Karpas-422 (cell line): ENCODE measurements at places on chromosomes 7 and 10. TPM values are rescaled to one million over a fixed set of nuclear protein-coding genes. Genes with fewer than 3 reads are reported as not detected.
A peak's percentile ranks its signal among the peaks of the same experiment; 100 is the strongest.

The NEUROG3 gene
- not detected in 2 replicates for total RNA-seq

The NYAP1 gene
- total RNA-seq: not detected in 2 replicates

The HMX3 gene
- not detected in 2 replicates for total RNA-seq

The ACBD7 gene
- total RNA-seq: 0.63 and 1.3 TPM in 2 replicates

The OR6B1 gene
- not detected in 2 replicates for total RNA-seq

The CHRM2 gene
- not detected in 2 replicates for total RNA-seq

The HOXA4 gene
- total RNA-seq: 0.79 TPM in 1 of 2 replicates, not detected in the other

The TBATA gene
- total RNA-seq: not detected in 2 replicates

The ADRB1 gene
- total RNA-seq: not detected in 2 replicates

The SPDYE2B gene
- not detected in 2 replicates for total RNA-seq

- no peak overlapping the region for H3K27ac ChIP-seq
- H3K27me3 ChIP-seq: no peaks in the 10 kb centered on the region
- no peaks in the 10 kb centered on the region for H3K4me1 ChIP-seq
- no peak overlapping the region for H3K4me3 ChIP-seq
- DNase-seq: no peak
- H3K36me3 ChIP-seq: no peaks in the 10 kb centered on the region
Observed at GRCh38 chr7:144384071-144384470, 19.4 kb downstream of the NOBOX start.

DNA sequence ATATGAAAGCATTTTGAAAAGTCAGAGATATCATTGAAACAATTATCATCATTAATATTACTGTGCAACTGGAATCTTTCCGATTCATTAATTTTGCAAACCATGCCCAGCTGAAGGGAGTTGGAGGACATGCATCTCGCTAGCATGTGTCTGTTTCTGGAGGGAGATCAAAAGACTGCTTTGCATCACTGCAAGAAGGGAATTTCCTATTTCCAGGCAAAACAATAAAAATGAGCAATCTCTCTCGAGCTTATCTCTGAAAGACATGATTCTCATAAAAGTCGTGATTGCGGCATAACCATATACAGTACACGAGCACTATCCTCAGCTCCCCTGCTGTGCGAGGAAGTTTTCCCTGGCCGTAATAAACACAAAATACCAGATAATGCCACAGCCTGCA, 607.6 kb upstream of the DPP6 start:
- H3K36me3 ChIP-seq: no peaks in the 10 kb centered on the region
- DNase-seq: no peak
- no peaks in the 10 kb centered on the region for H3K4me1 ChIP-seq
- no peak overlapping the region for H3K27ac ChIP-seq
- H3K27me3 ChIP-seq: no peaks in the 10 kb centered on the region

GRCh38 chr10:71998840-71999194, 34.6 kb downstream of the CHST3 start:
- H3K4me3 ChIP-seq: no peak overlapping the region
- H3K27ac ChIP-seq: no peak overlapping the region
- H3K27me3 ChIP-seq: no peaks in the 10 kb centered on the region
- no peaks in the 10 kb centered on the region for H3K4me1 ChIP-seq

- no peak overlapping the region for H3K27ac ChIP-seq
- H3K27me3 ChIP-seq: no peaks in the 10 kb centered on the region
- DNase-seq: no peak
- H3K4me3 ChIP-seq: no peak overlapping the region
- peaks cover 21% of the 10 kb centered on the region; the same call in 1 of the 2 replicates for H3K36me3 ChIP-seq
- no peaks in the 10 kb centered on the region for H3K4me1 ChIP-seq
Observed at GRCh38 chr7:149175150-149175549, 20.2 kb upstream of the ZNF282 start.

DNA sequence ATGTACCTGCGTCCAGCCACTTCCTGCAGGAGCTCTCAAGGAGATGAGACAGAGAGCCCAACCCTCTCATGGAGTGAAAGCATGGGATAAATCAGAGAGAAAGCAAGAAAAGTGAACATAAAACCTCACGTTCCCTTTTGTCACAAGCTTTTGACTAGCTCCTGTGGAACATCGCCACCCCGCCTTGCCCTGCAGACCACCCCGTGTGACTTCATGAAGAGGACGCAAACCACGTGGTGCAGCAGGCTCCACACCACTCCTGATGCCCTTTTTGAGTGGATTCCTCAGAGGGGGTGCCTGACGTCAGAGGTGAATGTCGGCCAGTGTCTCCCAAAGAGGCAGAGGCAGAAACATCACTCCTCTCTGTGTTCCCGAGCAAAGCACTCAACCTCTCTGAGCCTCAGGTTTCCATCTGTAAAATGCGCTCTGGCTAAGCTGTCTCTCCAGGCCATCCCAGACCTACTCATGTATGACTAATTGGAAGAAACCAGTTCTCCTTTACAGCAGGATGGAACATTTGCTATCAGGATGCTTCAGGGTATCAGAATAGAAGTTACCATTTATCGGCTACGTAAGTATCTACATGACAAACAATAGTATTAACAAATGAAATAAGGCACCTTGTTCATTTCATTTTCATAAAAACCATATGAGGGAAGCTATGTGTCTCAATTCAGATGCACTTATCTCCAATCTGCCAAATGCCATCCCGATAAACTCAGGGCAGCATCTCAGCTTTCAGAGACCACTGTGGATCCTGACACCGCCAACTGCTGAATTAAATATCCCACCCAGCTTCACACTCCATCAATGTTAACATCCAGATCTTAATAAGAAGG, 5.3 kb downstream of the ZNF488 start:
- no peak overlapping the region for H3K27ac ChIP-seq
- H3K36me3 ChIP-seq: no peaks in the 10 kb centered on the region
- peaks cover 6% of the 10 kb centered on the region for H3K4me1 ChIP-seq

GRCh38 chr10:114095559-114096337, 52.1 kb downstream of the ADRB1 start:
- H3K4me3 ChIP-seq: no peak overlapping the region
- DNase-seq: peak; percentile 55
- no peak overlapping the region for H3K27ac ChIP-seq
- H3K36me3 ChIP-seq: no peaks in the 10 kb centered on the region
- peaks cover 5% of the 10 kb centered on the region; the same call in 1 of the 2 replicates for H3K27me3 ChIP-seq

- H3K4me3 ChIP-seq: no peak overlapping the region
- no peaks in the 10 kb centered on the region for H3K4me1 ChIP-seq
- no peak for DNase-seq
- H3K27ac ChIP-seq: no peak overlapping the region
- no peaks in the 10 kb centered on the region for H3K36me3 ChIP-seq
Observed at GRCh38 chr7:418636-419280, 100.9 kb downstream of the PDGFA start.

DNA sequence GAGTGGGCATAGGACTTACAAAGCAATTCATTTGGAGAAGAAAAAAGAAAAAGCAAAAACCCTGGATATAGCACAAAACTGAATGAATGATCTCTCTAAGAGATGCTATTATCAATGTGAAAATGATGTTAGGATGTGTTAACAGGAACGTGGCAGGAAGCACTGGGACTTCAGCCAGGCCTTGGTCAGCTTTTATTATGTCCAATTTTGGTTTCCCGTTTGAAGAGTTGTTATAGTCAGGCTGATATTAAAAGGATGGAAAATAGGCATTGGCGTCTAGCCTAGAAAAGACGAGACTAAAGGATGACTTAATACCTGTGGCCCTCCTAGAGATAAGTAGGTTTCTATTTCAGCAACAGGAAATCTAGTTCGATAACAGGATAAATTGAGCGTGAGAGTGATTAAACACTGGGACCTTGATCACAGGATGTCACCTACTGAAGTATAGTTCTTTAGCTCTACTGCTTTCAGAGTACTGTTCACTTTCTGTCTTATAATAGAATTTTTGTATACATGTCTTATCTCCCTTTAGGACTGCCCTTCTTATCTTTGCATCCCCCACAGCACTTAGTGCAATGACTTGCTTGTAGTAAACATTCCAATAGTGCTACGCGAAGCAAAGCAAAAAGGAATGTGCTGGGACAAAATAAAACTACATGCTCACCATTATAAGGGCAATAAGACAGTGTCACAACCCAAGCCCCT, 99.8 kb upstream of the AGBL3 start:
- H3K27me3 ChIP-seq: no peaks in the 10 kb centered on the region
- no peak overlapping the region for H3K4me3 ChIP-seq
- H3K36me3 ChIP-seq: no peaks in the 10 kb centered on the region
- H3K27ac ChIP-seq: no peak overlapping the region
- DNase-seq: no peak

DNA sequence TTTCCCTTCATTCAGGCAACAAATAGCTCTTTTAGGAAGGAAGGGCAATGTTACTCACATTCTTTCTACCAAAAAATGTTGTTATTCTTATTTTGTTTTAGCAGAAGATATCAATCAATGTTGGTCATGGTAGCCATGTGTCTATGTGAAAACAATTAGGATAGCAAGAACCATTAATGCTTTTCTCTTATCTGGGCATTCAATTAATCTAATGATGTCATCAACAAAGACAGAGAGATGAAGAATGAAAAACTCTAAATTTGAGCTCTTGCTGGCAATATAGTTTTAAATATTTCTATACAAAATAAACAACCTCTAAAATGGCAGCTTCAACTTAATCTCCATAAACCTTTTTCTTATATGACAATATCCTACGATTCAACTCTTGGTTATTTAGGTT, 353.7 kb upstream of the ANKRD30A start:
- H3K27me3 ChIP-seq: no peaks in the 10 kb centered on the region
- no peak overlapping the region for H3K27ac ChIP-seq
- H3K4me3 ChIP-seq: no peak overlapping the region
- no peaks in the 10 kb centered on the region for H3K4me1 ChIP-seq

DNA sequence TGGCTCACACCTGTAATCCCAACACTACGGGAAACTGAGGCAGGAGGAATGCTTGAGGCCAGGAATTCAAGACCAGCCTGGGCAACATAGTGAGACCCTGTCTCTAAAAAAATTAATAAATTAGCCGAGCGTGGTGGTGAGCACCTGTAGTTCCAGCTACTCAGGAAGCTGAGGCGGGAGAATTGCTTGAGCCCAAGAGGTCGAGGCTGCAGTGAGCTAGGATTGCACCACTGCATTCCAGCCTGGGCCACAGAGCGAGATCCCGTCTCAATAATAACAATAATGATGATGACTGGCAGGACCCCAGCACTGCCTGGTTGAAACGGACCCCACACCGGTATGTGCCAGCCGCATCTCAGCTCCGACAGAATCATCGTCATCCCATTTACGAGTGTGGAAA, 93.0 kb downstream of the ELFN1 start:
- H3K4me3 ChIP-seq: no peak overlapping the region
- no peaks in the 10 kb centered on the region for H3K36me3 ChIP-seq

GRCh38 chr10:7563368-7563767, 103.4 kb downstream of the ITIH5 start:
- H3K27ac ChIP-seq: no peak overlapping the region
- no peaks in the 10 kb centered on the region for H3K36me3 ChIP-seq
- H3K27me3 ChIP-seq: no peaks in the 10 kb centered on the region
- no peak for DNase-seq

- DNase-seq: no peak
- H3K4me1 ChIP-seq: peaks cover 3% of the 10 kb centered on the region
- H3K36me3 ChIP-seq: no peaks in the 10 kb centered on the region
- no peaks in the 10 kb centered on the region for H3K27me3 ChIP-seq
Observed at GRCh38 chr10:3208481-3209406, 36.2 kb upstream of the PITRM1 start.

- no peak for DNase-seq
- no peaks in the 10 kb centered on the region for H3K27me3 ChIP-seq
- no peaks in the 10 kb centered on the region for H3K36me3 ChIP-seq
- no peak overlapping the region for H3K4me3 ChIP-seq
- H3K27ac ChIP-seq: no peak overlapping the region
- H3K4me1 ChIP-seq: no peaks in the 10 kb centered on the region
Observed at GRCh38 chr7:116426428-116427156, 72.9 kb upstream of the CAV2 start.

DNA sequence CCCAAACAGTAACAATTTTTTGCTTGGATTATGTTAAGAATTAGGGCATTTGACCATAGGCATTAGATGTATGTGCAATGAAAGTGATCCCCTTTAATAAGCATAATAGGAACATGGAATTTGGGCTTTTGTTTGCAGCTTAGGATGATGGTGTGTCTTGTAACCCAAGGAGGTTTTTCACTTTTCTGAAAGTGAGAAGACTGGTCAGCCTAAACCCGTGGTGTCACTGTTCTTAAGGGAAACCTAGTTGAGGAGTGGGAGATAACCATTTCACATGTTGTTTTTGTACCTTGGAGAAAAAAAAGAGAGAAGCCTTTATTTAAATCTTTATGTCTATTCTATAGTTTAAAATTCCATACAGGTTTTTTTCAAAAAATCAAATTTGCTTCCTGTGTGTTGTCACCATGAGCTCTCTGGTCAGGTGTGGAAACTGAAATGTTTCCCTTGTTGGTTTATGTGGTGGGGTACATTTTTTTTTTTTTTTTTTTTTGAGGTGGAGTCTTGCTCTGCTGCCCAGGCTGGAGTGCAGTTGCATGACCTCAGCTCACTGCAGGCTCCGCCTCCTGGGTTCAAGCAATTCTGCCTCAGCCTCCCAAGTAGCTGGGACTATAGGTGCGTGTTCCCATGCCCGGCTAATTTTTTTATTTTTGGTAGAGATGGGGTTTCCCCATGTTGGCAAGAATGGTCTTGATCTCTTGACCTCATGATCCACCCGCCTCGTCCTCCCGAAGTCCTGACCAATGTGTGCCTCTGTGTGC, 7.7 kb downstream of the CCM2 start:
- no peak overlapping the region for H3K27ac ChIP-seq
- H3K4me1 ChIP-seq: peaks cover 15% of the 10 kb centered on the region
- H3K27me3 ChIP-seq: no peaks in the 10 kb centered on the region
- DNase-seq: no peak
- no peak overlapping the region for H3K4me3 ChIP-seq
- peaks cover 26% of the 10 kb centered on the region for H3K36me3 ChIP-seq

DNA sequence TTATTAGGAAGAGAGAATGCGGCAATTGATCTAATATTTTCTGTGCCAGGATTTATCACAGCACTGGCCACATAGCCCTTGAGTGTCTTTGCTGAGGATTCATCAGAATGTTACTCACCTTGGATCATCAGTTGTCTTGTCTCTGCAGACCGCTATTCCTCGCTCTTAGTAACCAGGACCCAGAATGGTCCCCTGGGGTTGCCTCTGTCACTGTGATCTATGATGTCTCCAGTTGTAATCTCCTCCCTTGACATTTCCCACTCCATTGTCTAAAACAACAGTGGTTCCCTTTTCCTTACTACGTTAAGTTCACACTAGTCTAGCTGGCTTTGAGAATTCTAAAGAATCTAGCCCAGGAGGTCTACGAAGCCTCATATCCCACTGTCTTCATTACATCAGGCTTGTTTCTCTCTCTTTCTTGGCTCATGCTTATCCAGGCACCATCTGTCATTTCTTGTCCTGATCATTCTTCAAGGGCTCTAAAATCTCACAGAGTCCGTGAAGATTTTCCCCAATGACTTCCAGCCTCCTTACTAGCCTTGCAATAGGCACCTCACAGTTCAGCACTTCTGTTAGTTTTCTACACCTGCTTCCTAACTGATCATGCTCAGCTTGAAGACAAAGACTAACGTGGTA, 125.8 kb downstream of the CUBN start:
- no peak overlapping the region for H3K27ac ChIP-seq
- no peaks in the 10 kb centered on the region for H3K27me3 ChIP-seq
- no peak overlapping the region for H3K4me3 ChIP-seq
